ENCODE measurements at places on chromosomes 3 and 15. TPM values are rescaled to one million over a fixed set of nuclear protein-coding genes. Genes with fewer than 3 reads are reported as not detected.

The NTRK3 gene
- not detected for total RNA-seq

The SPG21 gene
- total RNA-seq: 80.1 TPM

The HRG gene
- not detected for total RNA-seq

The CNTN4 gene
- 0.14 TPM for total RNA-seq

The KBTBD12 gene
- 0.29 TPM for total RNA-seq

The CCDC32 gene
- 19.7 TPM for total RNA-seq

The DLEC1 gene
- total RNA-seq: not detected

The TFDP2 gene
- 78.1 TPM for total RNA-seq

The DNAJA4 gene
- total RNA-seq: 10.2 TPM

The CYP8B1 gene
- total RNA-seq: not detected

The TXNRD3 gene
- total RNA-seq: 4.5 TPM

The MAN2C1 gene
- 104 TPM for total RNA-seq

The PAK6 gene
- 4.5 TPM for total RNA-seq

The SLCO2A1 gene
- total RNA-seq: 0.75 TPM

The USP50 gene
- 0.29 TPM for total RNA-seq

The PLCL2 gene
- 3.5 TPM for total RNA-seq

The P2RY1 gene
- total RNA-seq: 0.06 TPM

The CFAP44 gene
- 2.1 TPM for total RNA-seq

The POC1A gene
- total RNA-seq: 35.6 TPM

The SNX33 gene
- total RNA-seq: 6.7 TPM

The LNP1 gene
- total RNA-seq: 2.3 TPM

The TEX55 gene
- total RNA-seq: 0.06 TPM

The LTK gene
- total RNA-seq: 0.69 TPM

The GOLGA8S gene
- total RNA-seq: not detected

The SLC25A20 gene
- 7.5 TPM for total RNA-seq

The GOLGA6A gene
- not detected for total RNA-seq

The ADAMTS9 gene
- total RNA-seq: 92.7 TPM

The FAM107A gene
- total RNA-seq: 0.22 TPM
